Progenitor cell of endocrine pancreas (in vitro differentiated cells): ENCODE measurements at places on chromosomes 6 and 20. TPM values are rescaled to one million over a fixed set of nuclear protein-coding genes. Genes with fewer than 3 reads are reported as not detected.

- no peak for DNase-seq
Observed at GRCh38 chr6:138328210-138328609, 49.5 kb upstream of the SMIM28 start.

The NXT1 gene
- 19.2 and 21.2 TPM in 2 replicates for total RNA-seq

The SLC26A8 gene
- total RNA-seq: not detected in 2 replicates

The SLC22A16 gene
- not detected in 2 replicates for total RNA-seq

The CLVS2 gene
- total RNA-seq: 0.34 and 0.69 TPM in 2 replicates

DNA sequence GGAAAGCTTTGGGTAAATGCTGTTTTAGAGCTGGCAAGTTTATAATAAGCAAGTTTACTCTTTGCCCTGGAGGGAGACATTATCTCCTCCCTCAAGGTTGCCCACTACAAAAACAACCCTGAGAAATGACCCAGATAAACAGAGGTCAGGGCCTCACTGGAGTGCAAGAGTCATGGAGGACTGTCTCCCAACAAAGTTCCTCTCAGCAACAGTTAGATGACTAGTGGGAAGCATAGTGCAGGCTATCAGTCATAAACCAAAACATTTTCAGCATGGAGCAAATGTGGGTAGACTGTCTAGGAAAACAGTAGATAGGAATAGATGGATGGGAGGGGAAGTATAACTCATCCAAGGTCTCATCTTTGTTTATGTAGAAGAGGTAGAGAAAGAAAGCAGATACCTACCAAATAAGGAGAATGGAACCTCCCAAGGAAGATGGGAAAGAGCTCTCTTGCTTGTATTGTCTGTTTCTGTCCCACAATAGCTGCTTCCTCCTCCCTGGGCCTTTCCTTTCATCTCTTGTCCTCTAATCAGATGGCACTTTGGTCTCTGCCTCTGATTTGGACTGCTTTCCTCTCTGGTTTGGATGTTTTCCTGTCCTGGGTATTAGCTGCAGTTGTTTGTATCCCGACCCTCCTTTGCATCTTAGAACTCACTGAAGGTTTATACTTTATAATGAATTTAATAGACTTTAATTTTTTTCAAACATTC is 95.4 kb downstream of the WASF1 start:
- DNase-seq: no peak

GRCh38 chr6:50699051-50699775 is 14.1 kb upstream of the TFAP2D start:
- no peak for DNase-seq

DNA sequence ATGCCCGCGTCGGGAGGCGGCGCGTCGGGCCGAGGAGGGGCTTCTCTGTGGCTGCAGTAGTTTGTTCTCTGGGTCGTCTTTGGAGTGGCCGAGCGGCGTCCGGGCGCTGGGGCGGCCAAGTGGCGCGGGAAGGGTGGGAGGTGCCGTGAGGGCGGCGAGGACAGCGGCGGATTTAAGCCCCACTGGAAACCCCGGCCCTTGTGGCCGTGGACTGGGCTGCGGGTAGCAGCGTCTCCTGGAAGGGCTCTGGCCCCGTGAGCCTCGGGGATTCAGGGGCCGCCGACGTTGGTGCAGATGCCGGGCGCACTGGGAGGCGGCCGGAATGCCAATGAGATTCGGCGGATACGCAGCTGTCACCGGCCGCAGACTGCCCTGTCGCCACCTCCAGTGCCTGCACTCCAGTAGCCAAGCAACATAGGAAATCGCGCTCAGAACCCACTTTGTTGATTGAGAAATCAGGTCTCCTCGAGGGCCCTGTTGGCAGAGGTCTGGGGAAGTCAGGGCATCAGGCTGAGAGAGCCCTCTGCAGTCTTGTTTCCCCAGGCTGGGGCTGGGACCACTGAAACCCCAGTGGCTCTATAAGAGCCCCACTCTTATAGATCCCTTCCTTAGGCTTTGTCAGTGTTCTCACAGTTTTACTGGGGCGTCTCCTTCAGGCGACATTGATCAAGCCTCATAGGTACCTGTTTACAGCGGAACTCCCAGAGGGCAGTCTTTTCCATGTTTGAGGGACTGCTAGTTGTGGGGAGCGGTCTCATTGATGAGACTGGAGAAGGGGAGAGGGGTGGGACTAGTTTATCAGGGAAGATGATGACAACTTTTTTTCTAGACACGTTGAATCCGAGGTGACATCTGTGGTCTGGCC is 642 bp downstream of the GZF1 start:
- DNase-seq: no peak

The KCNK5 gene
- total RNA-seq: 2.0 and 2.3 TPM in 2 replicates

DNA sequence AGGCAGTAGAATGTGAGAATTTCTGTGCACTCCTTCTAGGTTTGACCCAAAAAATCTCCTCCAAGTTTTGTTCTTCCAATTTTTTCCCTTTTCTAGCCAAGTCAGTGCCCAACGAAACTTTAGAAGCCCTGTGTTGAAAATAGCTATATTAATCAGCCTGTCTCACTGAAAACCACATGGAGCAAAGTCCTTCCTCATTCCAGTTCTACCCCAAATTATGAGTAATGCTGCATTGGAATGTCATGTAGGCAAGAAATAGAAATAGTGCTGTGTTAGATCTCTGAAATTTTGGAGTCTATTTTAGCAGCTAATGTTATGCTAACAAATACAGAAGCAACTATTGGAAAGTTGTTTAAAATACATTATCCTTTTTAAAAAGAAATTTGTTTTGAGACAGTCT is 725.5 kb downstream of the TBC1D32 start:
- no peak for DNase-seq

The TRIM31 gene
- total RNA-seq: not detected in 2 replicates

The C6orf15 gene
- not detected in 2 replicates for total RNA-seq

DNA sequence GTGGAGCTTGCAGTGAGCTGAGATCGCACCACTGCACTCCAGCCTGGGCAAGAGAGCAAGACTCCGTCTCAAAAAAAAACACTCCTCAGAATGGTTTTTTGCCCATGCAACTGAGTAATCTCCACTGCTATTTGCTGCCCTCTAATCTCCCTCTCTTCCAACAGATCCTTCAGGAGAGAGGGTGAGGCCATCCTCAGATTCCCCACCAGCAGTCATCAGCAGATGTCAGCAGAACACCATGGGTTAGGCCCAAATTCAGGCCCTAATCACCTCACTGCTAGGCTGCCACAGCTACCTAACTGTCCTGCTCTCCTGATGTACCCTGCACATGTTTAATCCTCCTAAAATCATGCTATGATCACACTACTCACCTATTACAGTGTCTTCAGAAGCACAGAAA is 63.2 kb upstream of the BEND6 start:
- DNase-seq: no peak

GRCh38 chr20:9144643-9145042 is 75.8 kb downstream of the PLCB4 start:
- no peak for DNase-seq

DNA sequence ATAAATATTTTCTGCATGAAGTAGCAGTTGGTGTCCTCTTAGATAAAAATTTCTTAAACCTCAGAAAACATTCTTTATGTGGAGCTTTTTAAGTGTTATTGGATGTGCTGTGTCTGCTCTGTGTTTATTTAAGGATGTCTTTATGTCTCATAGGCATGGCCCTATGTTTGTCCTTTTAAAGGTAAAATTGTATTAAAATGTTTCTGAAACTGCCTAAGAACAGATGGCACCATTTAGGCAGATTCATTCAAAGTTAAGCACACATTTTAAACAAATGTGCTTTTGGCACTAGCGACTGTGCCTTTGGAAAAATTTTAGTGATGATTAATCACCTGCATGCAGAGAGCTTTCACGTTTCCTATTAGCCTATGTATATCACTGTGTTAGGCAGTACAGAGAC is 125.2 kb downstream of the KIF6 start:
- DNase-seq: no peak

GRCh38 chr20:38184101-38184500 is 19.0 kb upstream of the TGM2 start:
- DNase-seq: no peak

The FRS3 gene
- total RNA-seq: 6.3 and 7.6 TPM in 2 replicates

The HSPA1A gene
- total RNA-seq: 52.5 and 56.6 TPM in 2 replicates

DNA sequence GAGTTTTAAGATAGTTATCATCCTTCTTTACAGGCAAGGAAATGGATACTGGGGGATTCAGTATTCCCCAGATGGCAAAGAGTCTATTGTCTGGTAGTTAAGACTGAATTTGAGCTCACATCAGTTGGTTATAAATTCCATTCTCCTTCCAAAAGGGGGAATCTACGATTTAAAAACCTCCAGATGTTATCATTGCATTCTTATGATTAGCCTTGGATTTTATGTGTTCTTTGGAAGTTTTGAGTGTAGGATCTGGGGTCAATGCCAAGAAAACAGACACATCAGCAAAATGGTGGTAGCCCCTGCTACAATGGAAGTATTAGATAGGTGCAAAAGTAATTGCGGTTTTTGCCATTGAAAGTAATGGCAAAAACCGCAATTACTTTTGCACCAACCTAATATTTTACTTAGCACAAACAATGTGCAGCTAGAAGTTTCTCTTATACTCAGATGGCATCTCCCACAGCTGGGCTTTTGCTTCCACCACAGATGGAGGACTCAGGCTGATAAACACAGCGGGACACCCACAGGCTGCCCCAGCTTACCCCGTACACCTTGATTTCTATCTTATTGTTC is 168.2 kb upstream of the RIN2 start:
- no peak for DNase-seq

DNA sequence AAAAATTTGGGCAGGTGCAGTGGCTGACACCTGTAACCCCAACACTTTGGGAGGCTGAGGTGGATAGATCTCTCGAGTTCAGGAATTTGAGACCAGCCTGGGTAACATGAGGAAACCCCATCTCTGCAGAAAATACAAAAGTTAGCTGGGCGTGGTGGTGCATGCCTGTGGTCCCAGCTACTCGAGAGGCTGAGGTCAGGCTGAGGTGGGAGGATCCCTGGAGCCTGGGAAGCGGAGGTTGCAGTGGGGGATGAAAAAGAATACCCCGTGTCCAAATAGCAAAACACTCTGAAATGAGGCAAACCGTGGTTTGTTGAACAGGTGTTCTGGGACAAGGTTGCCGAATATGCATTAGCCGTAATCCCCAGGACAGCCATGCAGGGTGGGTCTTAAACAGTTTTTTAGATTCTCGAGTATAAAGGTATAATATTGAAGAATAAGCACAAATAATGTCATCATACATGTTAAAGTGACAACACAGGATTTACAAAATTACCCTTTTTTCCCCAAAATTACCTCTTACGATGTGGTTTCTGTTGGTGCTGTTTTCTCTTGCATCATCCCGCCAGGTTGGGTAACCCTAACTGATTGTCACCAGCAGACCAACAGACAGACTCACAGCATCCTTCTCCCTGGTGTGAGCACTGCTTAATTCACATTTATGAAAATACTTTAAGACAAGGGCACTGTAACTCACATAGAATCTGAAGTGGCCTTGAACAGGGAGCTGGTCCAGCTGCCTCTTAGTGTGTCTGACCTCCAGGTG is 9.1 kb downstream of the DNAJC5 start:
- DNase-seq: no peak
